ENCODE measurements at places on chromosomes 5 and 9.

- DNase-seq, result peak; percentile 70
Observed at GRCh38 chr5:79020861-79021561, 35.9 kb upstream of the ARSB start.

GRCh38 chr9:85142496-85142911 is 473.0 kb downstream of the NTRK2 start:
- DNase-seq, result peak; percentile 2

GRCh38 chr9:100071271-100071670 is 27.5 kb downstream of the ERP44 start:
- DNase-seq, result no peak

DNA sequence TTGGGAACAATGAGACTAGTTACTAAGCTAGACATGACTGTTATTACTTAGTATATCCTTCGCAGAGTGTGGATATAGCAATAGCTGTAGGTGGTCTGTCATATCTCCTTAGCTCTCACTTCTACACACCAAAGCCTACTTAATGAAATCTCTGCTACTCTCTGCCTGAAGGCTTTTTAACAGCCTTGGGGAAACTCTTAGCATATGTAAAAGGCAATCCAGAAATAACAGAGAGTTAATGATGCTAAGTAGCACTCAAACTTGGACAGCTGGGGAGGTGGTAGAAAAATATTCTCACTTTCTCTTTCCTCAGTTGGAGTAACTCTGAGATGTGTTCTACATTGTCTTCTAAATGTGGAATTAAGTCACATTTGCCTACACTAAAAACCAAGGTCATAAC is 30.2 kb upstream of the C6 start:
- no peak for DNase-seq

GRCh38 chr9:116686135-116686534 is 970 bp upstream of the TRIM32 start:
- DNase-seq, result no peak

GRCh38 chr9:70205366-70206020 is 53.3 kb upstream of the SMC5 start:
- no peak for DNase-seq

DNA sequence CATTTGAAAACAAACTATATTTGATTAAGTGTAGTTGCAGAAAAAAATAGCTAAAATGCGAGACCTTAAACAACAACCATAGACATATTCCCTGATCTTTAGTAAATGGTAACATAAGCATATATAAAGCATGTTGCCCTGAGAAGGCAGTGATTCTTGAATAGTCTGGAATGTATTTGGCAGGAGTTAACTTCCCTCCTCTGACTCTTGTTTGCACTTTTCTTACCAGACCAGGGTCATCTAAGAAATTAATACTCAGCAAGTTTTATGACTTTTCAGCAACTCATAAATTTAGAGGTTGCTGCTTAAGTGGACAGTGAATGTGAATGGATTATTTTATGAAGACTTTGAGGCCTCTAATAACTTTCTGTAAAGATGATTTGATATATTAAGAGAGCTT is 55.3 kb upstream of the NUDT12 start:
- no peak for DNase-seq

DNA sequence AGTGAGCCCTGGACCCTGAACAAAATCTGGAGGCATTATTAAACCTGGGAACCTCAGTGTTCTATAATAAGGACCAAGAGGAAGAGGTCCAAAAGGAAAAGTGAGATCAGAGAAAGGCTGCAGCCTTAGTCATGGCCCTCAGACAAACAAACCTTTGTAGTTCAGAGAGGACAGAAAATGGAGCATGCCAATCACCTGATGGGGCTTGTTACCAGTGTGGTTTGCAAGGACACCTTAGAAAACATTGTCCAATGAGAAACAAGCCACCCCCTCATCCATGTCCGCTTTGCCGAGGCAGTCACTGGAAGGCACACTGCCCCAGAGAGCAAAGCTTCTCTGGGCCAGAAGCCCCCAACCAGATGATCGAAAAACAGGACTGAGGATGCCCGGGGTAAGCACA is 254.8 kb downstream of the CDH10 start:
- no peak for DNase-seq

- peak; percentile 28 for DNase-seq
Observed at GRCh38 chr9:108103046-108103693, 613.6 kb upstream of the KLF4 start.

DNA sequence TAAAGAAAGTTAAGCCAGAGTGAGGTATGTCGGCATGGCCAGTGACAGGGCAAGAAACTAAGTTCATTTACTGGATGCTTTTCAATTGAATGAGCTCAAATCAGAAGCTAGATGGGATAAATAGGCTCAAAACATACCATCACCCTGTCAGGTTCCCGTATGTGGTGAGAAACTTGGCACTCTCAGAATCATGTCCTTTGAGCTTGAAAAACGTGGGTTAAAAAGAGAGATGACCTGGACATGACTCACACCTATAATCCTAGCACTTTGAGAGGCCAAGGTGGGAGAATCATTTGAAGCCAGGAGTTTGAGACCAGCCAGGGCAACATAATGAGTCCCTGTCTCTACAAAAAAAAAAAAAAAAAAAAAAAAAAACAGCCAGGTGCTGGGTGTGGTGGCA is 121.7 kb upstream of the RGMB start:
- peak; percentile 23 for DNase-seq

GRCh38 chr9:131433302-131433854 is 39.5 kb downstream of the PRRC2B start:
- DNase-seq, result no peak

DNA sequence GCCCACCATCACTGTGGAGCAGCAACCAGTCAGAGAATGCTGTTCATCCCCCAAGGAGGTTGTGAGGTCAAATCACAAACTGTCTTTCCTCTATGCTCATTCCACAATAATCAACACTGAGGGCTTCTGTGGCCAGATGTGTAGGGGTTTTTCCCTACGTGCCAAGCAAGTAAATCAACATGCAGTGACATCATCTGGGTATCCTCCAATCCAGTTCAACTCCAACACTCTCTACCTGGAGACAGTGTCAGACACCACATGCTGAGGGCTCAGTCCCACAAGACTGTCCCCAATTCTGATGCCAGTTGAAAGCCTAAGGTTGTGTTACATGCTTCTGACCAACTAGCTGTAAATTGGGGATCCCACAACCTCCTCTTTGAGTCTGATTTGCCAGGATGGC is 57.3 kb upstream of the DMRT1 start:
- no peak for DNase-seq

- no peak for DNase-seq
Observed at GRCh38 chr5:154286557-154286956, 96.0 kb downstream of the GALNT10 start.

DNA sequence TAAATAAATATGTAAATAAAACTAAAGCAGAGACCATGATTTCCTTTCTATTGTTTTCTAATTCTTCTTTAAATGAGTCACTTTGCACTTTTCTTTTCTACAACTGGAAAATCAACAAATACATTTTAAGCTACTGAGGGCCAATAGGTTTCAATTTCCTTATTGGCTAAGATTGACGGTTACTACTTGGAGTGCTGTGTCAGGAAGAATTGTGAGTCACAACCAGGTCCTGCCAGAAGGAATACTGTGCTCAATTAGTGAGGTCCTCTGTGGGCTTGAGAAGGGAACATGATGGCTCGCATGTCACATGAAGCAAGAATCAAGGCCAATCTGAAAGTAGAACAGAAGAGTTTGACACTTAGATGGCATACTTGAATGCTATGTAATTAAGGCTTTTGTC is 110.8 kb downstream of the HMHB1 start:
- peak; percentile 92 for DNase-seq

GRCh38 chr5:168580227-168580508 is 1.0 kb upstream of the PANK3 start:
- DNase-seq, result peak; percentile 10

GRCh38 chr5:127355337-127355736 is 64.7 kb downstream of the MEGF10 start:
- DNase-seq, result no peak

GRCh38 chr5:112706446-112707016 is 31.2 kb upstream of the APC start:
- no peak for DNase-seq

GRCh38 chr5:23419115-23419514 is 88.3 kb upstream of the PRDM9 start:
- peak; percentile 7 for DNase-seq

DNA sequence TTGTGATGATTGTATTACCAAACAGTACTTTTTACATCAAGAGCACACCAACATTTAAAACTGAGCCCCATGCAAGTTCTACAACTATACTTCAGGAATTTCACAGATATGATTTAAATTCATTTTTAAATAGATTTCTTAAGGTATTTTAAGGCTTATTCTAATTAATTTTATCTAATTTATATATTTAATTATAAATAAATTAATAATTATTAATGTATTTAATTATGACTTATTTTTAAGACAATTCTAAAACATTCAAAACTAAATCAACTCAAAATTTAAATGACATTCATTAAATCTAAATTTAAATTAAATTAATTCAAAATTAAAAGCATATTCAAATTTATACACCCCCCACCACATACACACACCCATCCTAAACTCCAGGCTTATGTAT is 299.2 kb downstream of the NFIB start:
- no peak for DNase-seq

GRCh38 chr5:175867587-175868347 is 3.6 kb upstream of the CPLX2 start:
- no peak for DNase-seq

DNA sequence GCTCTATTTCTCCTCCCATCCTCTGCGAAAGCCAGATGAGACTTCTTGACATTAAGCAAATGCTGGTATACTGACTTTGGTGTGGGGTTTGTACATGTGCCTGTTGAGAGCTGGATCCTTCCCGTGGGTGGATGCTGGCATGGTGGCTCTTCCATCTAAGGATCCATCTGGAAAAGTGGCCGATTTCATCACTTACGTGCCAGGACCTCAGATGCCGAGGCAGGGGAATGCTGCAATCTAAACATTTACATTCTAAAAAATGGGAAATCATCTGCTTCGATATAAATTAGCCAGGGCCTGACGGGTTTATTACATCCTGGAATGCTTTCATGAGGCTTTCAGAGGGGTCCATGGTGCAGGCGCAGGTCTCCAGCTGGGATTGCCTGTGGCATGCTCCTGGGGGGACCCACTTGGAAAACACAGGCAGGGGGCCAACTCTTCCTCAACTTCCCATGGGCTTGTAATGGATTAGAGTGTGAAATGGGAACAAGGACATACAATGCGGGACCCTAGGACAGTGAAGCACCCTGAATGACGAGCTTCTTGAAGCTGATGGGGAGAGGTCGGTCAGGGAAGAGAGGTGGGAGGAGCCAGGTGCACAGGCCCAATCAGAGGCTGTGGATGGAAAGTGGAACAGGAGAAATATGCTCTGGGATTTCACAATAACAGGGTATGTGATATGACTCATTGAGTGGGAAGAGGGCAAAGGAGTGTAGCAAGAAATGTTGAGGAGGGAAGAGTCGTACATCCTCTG is 105.5 kb upstream of the PITX1 start:
- DNase-seq, result peak; percentile 89

DNA sequence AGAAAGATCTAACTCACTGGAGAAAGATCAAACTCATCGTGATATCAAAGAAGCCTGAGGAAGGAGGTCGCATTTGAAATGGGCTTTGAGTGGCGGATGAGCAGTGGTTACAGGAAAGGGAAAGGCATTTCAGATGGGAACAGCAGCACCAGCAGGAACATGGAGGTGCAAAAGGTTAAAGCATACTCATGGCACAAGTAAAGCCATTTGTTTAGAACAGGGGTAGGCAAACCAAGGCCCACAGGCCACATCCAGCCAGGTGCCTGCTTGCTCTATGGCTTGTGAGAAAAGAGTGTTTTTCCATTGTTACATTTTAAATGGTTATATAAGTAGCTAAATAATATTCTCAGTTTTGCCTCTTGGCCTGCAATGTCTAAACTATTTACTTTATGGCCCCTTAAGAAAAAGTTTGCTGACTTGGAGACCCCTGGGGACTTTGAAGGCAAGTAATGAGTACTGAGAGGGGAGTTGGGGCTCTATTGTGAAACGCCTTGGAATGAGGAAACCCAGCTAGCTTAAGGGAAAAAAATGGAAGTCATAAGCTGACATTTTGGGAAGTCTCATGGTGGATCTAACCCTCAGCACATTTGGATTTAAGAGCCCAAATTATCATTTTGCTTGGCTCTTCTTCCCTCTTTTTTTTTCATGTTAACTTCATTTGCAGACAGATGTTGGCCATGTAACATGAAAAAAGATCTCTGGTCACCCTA is 211.1 kb downstream of the NR3C1 start:
- DNase-seq, result peak; percentile 37

DNA sequence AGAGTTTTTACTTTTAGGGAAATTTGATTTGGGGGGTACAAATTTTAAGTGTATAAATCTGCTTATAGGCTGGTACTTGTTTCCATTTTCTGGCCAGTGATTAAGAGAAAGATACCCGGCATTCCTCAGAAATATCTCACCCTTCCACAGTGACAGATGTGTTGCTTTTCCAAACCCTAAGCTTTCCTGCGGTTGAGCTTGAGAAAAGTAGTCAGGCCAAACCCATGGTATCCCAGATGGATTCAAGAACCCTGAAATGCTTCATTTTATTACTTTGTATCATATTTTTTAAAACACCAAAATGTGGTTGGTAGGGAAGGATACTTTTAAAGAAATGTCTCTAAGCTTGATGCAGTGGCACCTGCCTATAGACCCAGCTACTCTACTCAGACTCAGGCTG is 23.5 kb downstream of the SPTAN1 start:
- no peak for DNase-seq

DNA sequence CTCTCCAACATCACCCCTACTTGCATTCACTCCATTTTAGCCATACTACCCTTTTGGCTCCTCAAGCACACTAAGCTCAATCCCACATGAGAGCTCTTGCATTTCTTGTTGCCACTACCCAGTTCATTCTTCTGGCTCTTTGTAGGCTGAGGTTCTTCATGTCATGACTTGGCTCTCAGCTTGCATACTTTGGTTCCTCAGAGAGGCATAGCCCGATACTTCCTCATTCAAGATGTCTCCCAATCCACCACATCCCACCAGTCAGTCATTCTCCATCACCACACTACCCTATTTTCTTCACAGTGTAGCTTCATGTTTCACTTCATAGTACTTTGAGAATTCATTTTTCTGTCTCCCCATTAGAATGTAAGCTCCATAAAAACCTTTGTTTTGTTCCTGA is 116.7 kb downstream of the NR6A1 start:
- DNase-seq, result no peak

DNA sequence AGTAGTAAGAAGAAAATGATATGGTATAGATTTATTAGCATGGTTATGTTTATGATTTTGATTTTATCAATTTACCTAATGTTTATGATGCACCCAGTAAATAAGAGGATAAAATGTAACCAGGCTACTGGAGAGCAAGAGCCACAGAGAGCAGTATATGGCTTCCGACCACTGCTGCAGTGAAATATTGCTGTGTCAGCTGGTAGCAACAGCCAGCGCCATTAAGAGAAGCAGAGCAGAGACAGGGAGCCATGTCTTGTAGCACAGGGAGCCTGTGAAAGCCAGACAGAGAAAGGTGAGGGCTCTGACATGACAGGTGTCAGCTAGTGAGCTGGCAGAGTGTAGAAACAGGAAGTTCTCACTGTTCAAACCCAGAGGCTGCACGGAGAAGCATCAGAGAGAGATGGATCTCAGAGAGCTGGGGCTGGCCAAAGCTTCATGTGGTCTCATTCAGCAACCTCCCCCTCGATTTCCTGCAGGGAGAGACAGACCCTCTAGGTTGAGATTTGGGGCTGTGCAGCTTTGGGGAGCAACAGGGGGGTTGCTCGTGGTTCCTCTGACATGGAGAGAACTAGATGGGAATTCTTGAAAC is 202.1 kb downstream of the MED10 start:
- no peak for DNase-seq

- peak; percentile 34 for DNase-seq
Observed at GRCh38 chr9:37953206-37953774, 49.4 kb upstream of the SLC25A51 start.

- DNase-seq, result no peak
Observed at GRCh38 chr5:135349451-135349850, 49.6 kb downstream of the MACROH2A1 start.

All from fibroblast of mammary gland (primary cell).